ENCODE measurements at places on chromosomes 5 and 9.

- DNase-seq: no peak
Measured at GRCh38 chr9:136595245-136596153, 49.7 kb upstream of the NOTCH1 start.

GRCh38 chr5:5040712-5041111 lies 99.4 kb upstream of the ADAMTS16 start:
- no peak for DNase-seq

DNA sequence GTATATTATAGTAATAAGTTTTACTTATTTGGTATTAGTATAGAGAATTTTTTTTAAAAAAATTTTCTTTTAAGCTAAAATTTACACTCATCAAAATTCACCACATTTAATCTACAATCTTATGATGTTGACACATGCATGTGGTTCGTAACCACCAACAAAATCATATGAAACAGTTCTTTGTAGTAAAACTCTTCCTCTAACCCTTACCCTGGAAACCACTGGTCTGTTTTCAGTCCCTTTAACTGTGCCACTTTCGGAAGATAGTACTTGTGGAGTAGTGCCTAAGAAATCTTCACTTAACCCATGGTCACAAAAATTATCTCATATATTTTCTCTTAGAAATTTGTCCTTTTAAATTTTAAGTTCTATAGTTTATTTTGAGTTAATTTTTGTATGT lies 1498.8 kb downstream of the MAT2B start:
- no peak for DNase-seq

- no peak for DNase-seq
Measured at GRCh38 chr9:109437286-109437685, 60.8 kb downstream of the PTPN3 start.

- DNase-seq: no peak
Measured at GRCh38 chr5:114360816-114361723, 800 bp upstream of the KCNN2 start.

GRCh38 chr5:173744551-173744950 lies 128.1 kb upstream of the BOD1 start:
- DNase-seq: peak; percentile 53

GRCh38 chr5:15575666-15576065 lies 75.7 kb downstream of the FBXL7 start:
- DNase-seq: no peak

DNA sequence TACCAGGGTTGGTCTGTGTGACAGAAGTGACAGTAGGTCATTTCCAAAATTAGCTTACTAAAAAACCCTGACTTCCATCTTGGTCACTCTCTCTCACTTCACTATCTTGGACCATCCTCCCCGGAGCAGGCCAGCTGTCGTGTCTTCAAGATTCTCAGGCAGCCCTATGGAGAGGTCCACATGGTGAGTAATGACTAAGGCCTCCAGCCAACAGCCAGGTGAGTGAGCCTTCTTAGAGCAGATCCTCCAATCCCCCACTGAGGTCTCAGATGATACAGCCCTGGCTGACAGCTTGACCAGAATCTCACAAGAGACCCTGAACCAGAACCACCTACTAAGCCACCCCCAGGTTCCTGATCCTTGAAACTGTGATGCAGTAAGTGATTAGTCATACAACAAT lies 92.0 kb downstream of the DCP2 start:
- no peak for DNase-seq

- DNase-seq: peak; percentile 57
Measured at GRCh38 chr5:36870399-36871040, 6.0 kb upstream of the NIPBL start.

GRCh38 chr5:153823036-153823435 lies 215.7 kb downstream of the FAM114A2 start:
- DNase-seq: no peak

DNA sequence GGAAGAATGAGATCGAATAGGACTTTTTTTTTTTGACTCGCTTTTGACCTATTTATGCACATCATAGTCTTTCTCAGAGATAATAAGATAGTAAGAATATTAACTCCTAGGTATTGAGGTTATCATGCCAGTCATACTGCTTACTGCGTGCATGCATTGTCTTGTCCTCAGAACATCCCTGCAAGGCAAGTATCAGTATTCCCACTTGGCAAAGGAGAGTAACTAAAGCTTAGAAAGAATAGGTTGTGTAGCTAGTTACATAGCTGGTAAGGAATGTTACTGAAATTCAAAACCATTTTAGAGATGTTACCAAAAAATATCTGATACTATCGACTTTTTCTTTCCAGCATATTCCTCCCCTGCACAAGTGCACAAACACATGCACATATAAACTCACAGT lies 296.1 kb upstream of the CLINT1 start:
- no peak for DNase-seq

GRCh38 chr9:17802249-17802857 lies 223.5 kb downstream of the SH3GL2 start:
- DNase-seq: no peak

DNA sequence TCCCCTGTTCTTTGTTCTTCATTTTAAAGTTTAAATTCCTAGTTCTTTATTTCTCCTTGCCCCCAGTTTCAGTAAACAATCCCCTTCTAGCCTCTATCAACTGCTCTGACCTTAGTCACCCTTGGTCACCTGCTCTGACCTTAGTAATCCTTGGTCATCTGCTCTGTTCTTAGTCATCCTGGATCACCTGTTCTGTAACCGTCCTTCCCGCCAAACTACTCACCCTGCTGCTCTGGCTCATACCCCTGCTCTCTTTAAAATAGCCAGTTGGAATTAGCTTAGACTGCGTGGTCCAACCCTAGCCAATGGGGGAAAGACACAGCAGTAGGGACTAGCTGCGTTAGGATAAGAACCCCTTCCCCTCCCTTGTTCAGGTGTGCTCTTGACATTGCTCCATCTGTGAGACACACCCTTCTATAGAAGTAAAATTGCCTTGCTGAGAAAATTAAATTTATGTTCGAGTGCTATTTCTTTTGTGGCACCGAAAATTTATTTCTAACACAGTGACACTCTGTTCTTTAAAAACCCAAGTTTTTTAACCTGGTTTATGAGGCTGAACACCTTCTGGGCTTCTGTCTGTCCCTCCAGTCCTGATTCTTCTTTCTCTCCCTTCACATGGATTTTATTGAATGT lies 3.8 kb downstream of the PRRC1 start:
- DNase-seq: no peak

GRCh38 chr5:135156337-135156714 lies 122.3 kb upstream of the PITX1 start:
- no peak for DNase-seq

DNA sequence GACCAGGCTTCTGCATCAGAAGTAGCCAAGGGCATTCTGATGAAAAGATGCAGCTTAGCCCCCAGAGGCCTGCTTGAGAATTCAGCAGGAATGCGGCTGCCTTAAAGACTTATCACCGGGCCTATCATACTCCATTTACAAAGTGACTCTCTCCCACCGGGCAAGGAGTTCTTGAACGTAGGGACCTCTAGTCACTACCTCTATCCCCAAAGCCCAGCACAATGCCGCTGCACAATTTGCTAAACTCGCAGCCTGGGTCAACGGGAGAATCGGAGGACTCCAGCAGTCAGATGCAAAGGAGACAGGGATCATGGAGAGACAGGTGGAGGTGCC lies 661 bp downstream of the PDCL start:
- peak; percentile 26 for DNase-seq

GRCh38 chr9:127899128-127899943 lies at the start of gene ST6GALNAC6:
TSS of gene ST6GALNAC6 (minus strand) at chr9:127899603. CDS start at chr9:127897981, 1,622 bp downstream.
- DNase-seq: peak; percentile 92
